ENCODE measurements at places on chromosomes 1 and 21. TPM values are rescaled to one million over a fixed set of nuclear protein-coding genes. Genes with fewer than 3 reads are reported as not detected.

The TMCC2 gene
- 3.0 TPM for total RNA-seq

The KRTAP7-1 gene
- not detected for total RNA-seq

The PBX1 gene
- 21.2 TPM for total RNA-seq

The PRAMEF2 gene
- total RNA-seq = not detected

The C1QTNF12 gene
- 1.3 TPM for total RNA-seq

The GSTM1 gene
- total RNA-seq = 32.2 TPM

The THEM5 gene
- not detected for total RNA-seq

The NEXN gene
- 3.1 TPM for total RNA-seq

The SH2D2A gene
- total RNA-seq = 2.3 TPM

The NOC2L gene
- total RNA-seq = 62.0 TPM

The LDLRAD1 gene
- not detected for total RNA-seq

The NES gene
- total RNA-seq = 13.4 TPM

The SLAMF6 gene
- not detected for total RNA-seq

The COL11A1 gene
- 1.8 TPM for total RNA-seq

The LCE3E gene
- not detected for total RNA-seq

The GBP6 gene
- not detected for total RNA-seq

The HNRNPR gene
- 60.5 TPM for total RNA-seq

The FCAMR gene
- not detected for total RNA-seq

The SERPINC1 gene
- not detected for total RNA-seq

The CAMK1G gene
- 0.51 TPM for total RNA-seq

The IL12RB2 gene
- 0.33 TPM for total RNA-seq

The MEX3A gene
- 23.7 TPM for total RNA-seq

The STX12 gene
- 39.8 TPM for total RNA-seq

The STXBP3 gene
- total RNA-seq = 13.1 TPM

The CD5L gene
- not detected for total RNA-seq

The LAX1 gene
- total RNA-seq = not detected

The OR2M4 gene
- not detected for total RNA-seq

The SMCP gene
- not detected for total RNA-seq

The SLC35F3 gene
- 1.1 TPM for total RNA-seq

The IGSF9 gene
- 0.16 TPM for total RNA-seq

The HSD11B1 gene
- not detected for total RNA-seq

The SELE gene
- not detected for total RNA-seq

The HHIPL2 gene
- 0.13 TPM for total RNA-seq

The MATN1 gene
- not detected for total RNA-seq

The S100B gene
- not detected for total RNA-seq

The FMO5 gene
- total RNA-seq = 0.16 TPM

The ETV3L gene
- total RNA-seq = not detected

The DRAXIN gene
- under 0.01 TPM for total RNA-seq

Measured in mesangial cell (primary cell).